A172 (cell line): ENCODE measurements at places on chromosomes 13 and 19. TPM values are rescaled to one million over a fixed set of nuclear protein-coding genes. Genes with fewer than 3 reads are reported as not detected.

- DNase-seq = no peak
Observed at GRCh38 chr19:4638317-4638716, 999 bp upstream of the TNFAIP8L1 start.

Gene CAMSAP3
- 1.5 and 2.6 TPM in 2 replicates for total RNA-seq

GRCh38 chr19:37779127-37780005 lies at the start of gene ZNF573:
Gene ZNF573, minus strand, starts transcription at chr19:37779586. Its CDS starts 5,857 bp downstream, at chr19:37773729.
- peak; percentile 84 for DNase-seq

DNA sequence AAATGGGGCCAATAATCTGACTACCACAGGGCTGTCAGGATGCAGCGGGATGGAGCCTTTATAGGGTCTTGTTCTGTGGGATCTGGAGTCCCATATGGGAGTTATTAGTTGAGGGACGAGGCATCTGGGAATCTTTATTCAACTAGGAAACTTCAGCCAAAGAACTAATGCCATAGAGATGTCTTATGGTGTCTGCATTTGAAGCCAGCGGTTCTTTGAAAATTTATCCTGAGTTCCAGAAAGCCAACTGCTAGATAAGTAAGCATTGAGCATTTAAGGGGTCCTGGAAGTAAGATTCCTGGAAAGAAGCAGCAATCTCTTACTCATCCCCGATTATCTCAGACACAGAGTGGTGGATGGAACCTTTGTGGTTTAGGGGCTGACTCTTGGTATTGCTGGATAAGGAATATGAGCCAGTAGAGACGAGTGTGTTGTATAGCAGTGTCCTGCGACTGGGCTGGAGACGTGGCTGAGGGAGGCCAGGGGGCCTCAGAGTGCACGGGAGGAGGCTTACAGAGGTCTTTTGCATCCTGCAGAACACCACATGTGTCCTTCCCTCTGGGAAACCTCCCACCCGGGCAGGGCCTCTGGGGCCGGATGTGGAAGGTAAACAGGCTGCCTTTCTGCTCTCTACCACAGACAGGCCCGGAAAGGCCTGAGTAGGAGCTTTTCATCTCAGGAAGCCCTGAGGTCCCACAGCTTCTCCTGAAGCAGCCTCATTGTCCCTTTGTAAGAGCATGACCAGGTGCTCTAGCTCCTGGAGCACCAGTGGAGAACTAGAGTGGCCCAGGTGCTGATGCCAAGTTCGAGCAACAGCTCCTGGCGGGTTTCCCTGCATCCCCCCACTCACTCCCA lies 28.8 kb downstream of the ACTN4 start:
- DNase-seq = peak; percentile 75

DNA sequence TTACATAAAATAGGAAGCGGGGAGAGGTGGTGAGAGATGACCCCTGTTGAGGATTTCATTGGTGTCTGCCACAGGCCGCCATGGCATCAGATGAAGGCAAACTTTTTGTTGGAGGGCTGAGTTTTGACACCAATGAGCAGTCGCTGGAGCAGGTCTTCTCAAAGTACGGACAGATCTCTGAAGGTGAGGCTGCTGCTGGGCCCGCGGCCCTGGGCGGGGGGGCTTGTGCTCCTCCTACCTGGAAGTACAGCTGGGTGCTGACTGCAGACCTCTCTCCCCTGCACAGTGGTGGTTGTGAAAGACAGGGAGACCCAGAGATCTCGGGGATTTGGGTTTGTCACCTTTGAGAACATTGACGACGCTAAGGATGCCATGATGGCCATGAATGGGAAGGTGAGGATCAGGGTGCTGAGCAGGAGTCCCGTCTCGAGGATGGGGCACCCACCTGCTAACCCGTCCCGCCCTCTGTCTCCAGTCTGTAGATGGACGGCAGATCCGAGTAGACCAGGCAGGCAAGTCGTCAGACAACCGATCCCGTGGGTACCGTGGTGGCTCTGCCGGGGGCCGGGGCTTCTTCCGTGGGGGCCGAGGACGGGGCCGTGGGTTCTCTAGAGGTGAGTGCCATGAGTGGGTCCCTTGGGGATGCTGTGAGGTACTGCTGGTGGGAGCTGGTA lies 1.9 kb downstream of the CIRBP start:
- no peak for DNase-seq

- peak; percentile 41 for DNase-seq
Observed at GRCh38 chr13:112652512-112653070, 37.2 kb upstream of the ATP11A start.

- no peak for DNase-seq
Observed at GRCh38 chr19:22602631-22603272, 31.4 kb upstream of the ZNF492 start.

GRCh38 chr13:110037925-110038573 lies 251.7 kb upstream of the IRS2 start:
- DNase-seq = no peak

Gene CABP5
- total RNA-seq = not detected in 2 replicates

GRCh38 chr13:113931841-113932459 lies 41.9 kb downstream of the C13orf46 start:
- DNase-seq = no peak

- DNase-seq = no peak
Observed at GRCh38 chr13:31380715-31381114, 180.9 kb downstream of the B3GLCT start.
